ENCODE measurements at places on chromosomes 16 and 17. TPM values are rescaled to one million over a fixed set of nuclear protein-coding genes. Genes with fewer than 3 reads are reported as not detected.

ST6GALNAC2 gene
- total RNA-seq, result 3.1 TPM

TBC1D26 gene
- not detected for total RNA-seq

CCL1 gene
- total RNA-seq, result not detected

SMTNL2 gene
- 2.0 TPM for total RNA-seq

KATNB1 gene
- total RNA-seq, result 12.8 TPM

SLC52A1 gene
- 0.14 TPM for total RNA-seq

ADPRM gene
- 8.5 TPM for total RNA-seq

DNA sequence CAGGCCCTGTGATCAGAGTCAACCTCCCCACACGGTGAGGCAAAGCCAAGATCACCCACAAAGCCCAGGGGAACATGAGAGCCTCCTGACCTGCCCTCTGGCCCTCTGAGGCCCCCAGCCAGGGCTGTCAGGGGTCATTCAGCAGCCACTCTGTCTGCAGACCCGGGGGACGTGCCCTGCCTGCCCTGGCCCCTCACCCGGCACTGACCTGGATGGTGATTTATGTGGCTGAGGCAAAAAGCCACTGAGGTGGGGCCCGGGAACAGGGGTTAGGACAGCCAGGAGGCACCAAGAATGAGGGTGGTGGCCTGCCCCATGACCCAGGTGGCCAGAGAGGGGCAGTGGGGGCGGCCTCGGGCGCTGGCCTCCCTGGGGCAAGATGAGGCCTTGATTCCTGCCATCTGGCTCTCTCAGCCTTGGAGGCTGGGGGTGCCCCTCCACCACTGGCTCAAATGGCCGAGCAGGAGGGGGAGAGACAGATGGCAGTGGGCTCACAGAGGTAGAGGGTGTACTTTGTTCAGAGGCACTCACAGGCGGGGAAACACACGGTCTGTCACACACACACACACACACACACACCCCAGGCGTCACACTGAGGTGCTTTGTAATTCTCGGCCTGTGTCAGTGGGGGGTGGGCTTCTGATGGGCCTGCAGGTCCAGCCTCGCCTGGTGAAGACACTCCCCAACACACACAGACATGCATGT is 174.0 kb upstream of the GSE1 start:
- no peak for DNase-seq

DNA sequence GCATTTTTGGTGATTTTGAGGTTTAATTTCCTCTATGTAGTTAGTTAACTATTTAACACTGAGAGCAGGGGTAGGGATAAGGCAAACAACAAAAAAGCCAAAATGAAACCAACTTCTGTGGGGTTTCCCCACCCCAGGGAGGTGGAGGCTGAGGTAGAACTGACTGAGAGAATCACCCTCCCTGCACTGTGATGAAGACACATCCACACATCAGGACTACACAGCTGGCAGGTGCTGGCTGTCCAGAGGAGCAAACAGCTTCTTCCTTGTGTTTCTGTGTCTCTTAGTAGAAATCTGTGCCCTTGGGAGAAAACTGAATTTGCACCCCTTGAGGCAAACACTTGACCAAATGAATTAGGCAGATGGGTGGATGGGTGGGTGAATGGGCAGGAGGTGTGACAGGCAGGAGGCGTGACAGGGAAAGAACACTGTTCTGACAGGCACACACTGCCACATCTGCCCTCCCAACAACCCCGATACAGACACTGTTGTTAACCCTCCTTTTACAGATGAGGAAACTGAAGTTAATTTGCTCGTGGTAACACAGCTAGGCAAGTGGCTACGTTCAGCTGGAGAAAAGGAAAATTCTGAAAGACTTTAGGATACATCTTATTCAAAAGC is 62.9 kb upstream of the AMZ2 start:
- no peak for DNase-seq

DNA sequence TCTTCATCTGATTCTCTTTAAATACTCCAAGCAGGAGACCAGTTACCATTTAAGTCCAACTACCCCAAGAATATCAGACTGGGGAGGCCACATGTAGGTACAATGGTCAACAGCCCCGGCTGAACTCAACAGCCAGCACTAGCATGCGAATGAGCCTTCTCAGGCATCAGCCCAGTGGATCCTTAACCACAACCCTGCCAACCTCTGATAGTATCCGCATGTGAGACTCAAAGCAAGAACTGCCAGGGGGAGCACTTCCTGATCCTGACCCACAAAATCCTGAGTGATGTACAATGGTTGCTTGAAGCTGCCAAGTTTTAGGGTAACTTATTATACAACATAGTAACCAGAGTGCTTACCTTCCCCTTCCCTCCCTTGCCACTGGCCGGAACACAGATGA is 4.0 kb downstream of the PYY start:
- no peak for DNase-seq

- DNase-seq, result no peak
Observed at GRCh38 chr16:56222474-56222997, 31.2 kb downstream of the GNAO1 start.

GRCh38 chr16:66335704-66336329 is 30.7 kb upstream of the CDH5 start:
- DNase-seq, result no peak

DNA sequence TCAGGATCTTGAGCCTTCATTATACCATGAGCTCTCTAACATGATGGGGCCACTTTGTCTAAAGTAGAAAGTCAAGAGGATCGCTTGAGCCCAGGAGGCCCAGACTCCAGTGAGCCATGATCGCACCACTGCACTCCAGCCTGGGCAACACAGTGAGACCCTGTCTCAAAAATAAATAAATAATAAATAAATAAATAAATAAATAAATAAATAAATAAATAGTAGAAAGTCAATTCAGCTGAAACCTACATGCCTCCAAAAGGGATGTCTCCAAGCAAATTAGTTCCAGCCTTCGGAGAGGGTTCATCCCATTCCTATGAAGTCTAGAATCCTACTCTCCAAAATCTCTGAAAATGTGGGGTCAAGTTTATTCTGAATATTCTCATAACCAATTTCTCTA is 26.0 kb downstream of the C17orf67 start:
- no peak for DNase-seq

DNA sequence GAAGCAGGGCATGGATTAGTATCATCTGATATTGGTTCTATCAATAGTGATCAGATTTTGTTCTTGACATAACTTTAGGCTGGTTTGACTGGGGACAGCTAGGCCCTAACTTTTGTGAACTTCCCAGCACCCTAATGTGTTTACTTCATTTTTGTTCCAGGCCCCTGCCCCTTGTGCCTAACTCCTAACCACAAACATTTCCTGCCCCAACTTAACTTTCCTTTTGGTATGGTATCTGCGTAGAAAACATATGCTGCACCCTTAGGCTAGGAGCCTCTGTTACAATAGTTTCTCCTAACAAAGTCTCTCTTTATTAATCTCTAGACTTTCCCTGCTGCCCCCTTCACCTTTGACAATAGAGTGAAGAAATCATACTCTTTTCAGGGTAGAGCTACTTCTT is 2.5 kb downstream of the ADPRM start:
- DNase-seq, result no peak

GRCh38 chr17:27938864-27939263 is 45.7 kb upstream of the LYRM9 start:
- no peak for DNase-seq

DNA sequence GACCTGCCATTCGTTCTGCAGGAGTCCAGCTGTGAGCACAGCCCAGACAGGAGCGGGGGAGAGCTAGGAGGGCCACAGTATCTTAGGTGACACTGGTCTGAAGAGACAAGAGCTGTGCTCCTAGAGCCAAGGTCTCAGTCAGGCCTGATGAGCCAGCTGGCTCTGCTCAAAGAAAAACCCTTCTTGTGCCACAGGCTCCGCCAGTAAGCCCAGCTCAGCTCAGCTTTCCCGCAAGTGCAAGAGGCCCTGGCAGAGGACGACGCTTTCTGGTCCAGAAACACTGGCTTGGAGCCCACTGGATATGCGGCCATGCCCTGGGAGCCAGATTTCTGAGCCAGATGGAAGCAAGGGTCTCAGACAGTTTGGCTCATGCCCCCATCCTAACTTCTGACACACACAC is 23.9 kb downstream of the PEMT start:
- peak; percentile 88 for DNase-seq

All from posterior vena cava (tissue), 2 donors.